Stimulated activated CD8-positive, alpha-beta memory T cell treated with anti-CD3 and anti-CD28 coated beads, Interleukin-2, amount 100 ng/mL, for 1 hour (primary cell): ENCODE measurements at places on chromosomes 2 and 18.

- no peak for DNase-seq
These were observed 337.5 kb downstream of the RIT2 start for GRCh38 chr18:42778024-42778423.

GRCh38 chr2:219475697-219476651 is 22.7 kb upstream of the GMPPA start:
- DNase-seq, result peak; percentile 15

DNA sequence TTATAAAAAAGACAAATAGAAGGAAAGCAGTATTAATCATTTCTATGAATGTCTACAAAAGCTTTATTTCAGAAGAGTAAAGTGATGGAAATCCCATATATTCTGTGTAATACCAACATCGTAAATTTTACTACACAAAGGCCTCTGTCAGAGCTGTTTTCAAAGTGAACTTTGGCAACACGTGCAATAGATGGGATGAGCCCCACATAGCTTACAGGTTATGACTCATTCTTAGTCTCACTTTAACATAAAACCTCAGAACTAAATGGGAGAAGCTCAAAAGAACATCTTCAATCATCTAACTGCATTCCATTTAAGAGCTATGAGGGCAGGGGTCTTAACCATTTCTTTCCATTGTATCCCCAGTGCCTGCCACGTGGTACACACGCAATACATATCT is 11.5 kb downstream of the VPS4B start:
- DNase-seq, result no peak

DNA sequence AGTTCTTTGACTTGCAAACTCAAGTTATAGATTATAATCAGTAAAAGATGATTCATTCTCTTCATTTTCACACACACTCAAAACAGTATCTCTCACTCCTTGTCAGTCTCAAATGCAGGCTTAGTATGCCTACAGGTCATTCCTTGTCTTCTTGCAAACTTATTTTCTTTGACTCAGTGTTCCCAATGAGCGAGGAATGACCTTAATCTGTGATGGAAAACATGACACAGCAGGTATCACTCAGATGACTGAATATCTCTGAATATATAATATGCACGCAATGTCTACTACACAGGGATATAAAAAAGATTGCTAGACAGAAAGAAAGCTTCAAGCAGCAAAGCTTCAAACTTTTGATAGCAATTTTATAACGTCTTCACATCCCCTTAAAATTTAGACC is 127.8 kb upstream of the RGPD4 start:
- DNase-seq, result no peak

DNA sequence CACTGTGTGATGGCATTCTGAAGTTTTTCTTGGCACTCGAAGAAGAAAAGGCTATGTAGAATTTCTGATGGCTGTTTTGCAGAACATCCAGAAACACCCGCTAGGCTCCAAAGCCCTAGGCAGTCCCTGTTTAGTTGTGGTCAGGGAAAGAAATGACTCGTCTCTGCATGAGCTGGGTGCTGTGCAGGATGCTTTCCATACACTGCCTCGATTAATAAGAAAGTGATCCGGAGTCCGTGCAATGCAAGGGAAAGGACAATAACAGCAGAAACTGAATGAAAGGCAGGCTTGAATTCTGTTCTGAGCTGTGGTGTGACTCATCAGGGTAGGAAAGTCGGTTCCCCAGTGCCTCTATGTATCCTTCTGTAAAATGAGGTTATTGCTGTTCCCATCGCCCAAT is 18.7 kb downstream of the MAPRE3 start:
- no peak for DNase-seq

DNA sequence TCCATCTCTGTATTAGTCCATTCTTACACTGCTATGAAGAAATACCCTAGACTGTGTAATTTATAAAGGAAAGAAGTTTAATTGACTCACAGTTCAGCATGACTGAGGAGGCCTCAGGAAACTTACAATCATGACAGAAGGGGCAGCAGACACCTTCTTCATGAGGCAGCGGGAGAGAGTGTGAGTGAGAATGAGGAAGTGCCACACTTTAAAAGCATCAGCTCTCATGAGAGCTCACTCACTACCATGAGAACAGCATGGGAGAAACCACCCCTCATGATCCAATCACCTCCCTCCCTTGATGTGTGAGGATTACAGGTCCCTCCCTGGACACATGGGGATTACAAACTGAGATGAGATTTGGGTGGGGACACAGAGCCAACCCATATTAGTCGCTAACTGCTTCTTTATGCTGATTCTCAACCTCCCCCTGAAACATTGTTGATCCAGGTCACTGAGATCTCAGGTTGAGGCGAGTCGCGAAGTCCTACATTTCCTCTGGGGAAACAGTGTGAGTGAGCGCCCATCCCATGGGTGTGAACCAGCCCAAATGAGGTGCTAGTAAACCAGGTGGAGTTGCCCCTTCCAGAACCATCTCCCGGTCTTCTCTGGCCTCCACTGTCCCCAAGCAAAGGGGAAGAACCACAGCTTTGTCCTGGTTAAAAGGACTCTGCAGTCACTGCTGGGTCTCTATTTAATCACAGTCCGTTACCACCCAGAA is 123.8 kb downstream of the CAPN13 start:
- no peak for DNase-seq

DNA sequence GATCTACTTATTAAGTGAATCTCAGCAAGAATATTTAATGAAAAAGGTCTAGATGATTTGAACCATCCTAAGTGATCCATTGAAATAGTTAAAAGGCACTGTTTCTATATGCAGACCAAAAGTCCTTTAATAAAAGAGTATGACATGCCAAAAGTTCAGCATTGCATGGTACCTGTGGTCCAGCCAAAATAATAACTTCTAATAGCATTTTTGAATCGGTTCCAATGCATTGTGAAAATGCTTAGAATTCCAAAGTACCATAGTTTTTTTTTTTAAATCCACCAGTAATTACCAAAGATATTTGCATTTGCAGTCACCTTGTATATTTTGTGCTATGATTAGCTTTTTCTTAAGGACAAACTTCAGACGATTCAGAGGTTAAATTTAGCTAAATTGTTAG is 79.9 kb downstream of the NYAP2 start:
- no peak for DNase-seq

DNA sequence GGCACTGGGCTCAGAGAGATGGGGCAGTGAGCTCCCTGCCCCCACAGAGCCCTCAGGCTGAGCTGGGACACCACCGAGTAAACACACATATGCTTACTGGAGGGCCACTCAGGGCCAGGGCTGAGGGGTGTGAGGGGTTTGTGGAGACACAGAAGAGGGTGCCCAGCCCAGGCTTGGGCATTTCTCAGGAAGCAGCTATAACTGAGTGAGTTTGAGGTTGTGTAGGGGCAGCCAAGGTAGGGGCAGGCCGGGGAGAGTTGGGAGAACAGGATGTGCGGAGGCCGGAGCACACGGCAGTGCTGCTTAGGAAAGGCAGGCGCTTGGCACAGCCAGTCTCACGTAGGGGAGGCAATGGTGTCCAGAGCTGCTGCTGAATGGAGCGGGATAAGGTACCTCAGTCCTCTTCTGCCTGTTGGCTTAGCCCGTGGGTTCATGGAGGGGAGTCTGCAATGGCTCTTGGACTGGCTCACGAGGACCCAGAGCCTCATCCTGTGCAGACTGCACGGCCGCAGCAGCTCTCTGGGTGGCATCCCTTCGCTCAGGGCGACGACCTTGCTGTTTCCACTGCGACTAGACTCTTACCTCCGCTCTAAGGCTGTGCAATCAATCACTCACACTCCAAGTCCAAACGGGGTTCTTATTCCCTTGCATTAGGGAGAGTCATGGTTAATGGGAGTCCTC is 466.1 kb upstream of the HS6ST1 start:
- no peak for DNase-seq
